ENCODE measurements at places on chromosomes 16 and 17.

DNA sequence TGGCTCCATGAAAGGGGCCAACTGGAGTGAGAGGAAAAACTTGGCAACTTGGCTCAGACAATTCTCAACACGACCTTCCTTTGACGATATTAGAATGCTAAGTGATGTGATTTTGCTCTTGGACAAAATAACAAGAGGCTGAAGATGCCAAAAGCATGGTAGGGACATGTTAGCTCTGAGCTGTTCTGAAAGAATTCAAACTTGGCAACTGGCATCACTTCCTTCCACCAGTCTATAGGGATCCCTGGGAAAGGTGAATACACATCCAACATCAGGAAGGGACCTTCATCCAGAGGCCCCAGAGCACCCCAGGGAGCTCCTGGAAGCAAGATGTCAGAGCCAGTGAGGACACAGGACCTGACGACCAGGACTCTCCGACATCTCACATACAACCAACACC, 4.3 kb downstream of the KRT37 start:
- DNase-seq, result no peak

- no peak for DNase-seq
These were observed 32.2 kb downstream of the BAHCC1 start for GRCh38 chr17:81427173-81428120.

GRCh38 chr16:86566601-86566965, at the start of gene FOXC2:
FOXC2 (plus strand) TSS chr16:86566829; CDS start chr16:86567336, 507 bp downstream.
- no peak for DNase-seq

DNA sequence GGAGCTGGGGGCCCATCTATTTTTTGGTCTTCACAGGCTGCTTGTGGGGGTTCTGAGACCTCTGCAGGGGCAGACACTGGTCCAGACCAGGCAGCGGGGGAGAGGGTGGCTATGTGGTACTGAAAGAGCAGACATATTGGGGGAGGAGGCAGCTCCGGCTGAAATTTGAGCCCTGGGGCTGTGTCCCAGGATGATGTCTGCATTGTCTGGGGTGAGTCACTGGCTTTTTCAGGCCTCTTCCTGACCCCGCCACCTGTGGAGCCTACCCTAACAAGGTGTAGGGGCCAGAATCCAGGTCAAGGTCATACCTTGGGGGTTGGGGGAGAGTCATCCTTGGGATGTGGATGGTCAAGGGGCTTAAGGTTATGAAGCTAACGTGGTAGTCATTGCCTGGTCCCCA, 2.4 kb downstream of the CORO6 start:
- DNase-seq, result no peak

GRCh38 chr16:79593754-79594153, 6.8 kb downstream of the MAF start:
- DNase-seq, result no peak

DNA sequence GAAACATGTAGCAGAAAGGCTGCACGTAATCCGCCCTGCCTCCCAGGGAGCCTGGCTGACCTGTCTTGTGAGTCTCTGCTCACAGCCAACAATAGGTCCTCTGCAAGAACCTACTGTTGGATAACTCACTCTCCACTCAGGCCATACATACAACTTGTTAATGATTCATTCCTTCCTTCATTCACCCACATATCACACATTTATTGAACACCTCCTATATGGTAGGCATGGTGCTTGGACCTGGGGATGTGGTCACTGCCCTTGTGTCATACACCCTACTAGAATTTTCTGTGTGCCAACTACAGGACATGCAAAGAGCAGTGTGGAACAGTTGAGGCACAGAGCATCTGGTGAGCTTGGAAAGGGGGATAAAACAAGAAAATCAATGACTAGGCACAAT, 28.1 kb upstream of the HNF1B start:
- no peak for DNase-seq

DNA sequence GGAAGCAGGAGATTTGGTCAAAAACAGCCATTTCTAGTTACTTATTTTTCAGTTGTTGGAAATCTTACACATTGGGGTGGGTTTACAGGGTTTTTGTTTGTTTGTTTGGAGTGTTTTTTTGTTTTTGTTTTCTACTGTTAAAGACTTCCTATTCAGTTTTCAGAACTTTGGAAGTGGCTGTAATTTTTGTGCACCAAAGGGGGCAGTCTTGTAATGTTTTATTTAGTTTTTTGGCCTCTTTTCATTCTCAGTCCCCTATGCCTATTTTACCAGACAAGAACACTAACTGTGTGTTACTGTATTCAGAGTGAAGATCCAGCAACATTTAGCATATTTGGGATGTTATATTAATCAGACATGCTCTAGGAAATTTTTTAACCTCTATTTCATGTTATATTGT, 20.6 kb downstream of the TPPP3 start:
- DNase-seq, result no peak

GRCh38 chr17:80319999-80320344, 59.3 kb downstream of the RNF213 start:
- DNase-seq, result no peak

GRCh38 chr17:44217738-44218343, 1.6 kb downstream of the UBTF start:
- DNase-seq, result no peak

DNA sequence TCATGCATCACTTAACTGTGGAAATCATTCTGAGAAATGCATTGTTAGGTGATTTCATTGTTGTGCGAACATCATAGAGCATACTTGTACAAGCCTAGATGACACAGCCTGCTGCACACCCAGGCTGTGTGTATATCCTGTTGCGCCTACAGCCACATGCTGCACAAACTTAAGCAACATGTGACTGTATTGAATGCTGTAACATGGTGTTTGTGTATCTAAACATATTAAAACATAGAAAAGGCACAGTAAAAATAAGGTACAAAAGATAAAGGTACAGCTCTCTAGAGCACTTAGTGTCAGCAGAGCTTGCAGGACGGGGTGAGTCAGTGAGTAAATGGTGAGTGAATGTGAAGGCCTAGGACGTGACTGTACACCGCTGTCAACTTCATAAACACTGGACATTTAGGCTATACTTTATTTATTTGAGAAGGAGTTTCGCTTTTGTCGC, 11.9 kb downstream of the FOXK2 start:
- DNase-seq, result no peak

DNA sequence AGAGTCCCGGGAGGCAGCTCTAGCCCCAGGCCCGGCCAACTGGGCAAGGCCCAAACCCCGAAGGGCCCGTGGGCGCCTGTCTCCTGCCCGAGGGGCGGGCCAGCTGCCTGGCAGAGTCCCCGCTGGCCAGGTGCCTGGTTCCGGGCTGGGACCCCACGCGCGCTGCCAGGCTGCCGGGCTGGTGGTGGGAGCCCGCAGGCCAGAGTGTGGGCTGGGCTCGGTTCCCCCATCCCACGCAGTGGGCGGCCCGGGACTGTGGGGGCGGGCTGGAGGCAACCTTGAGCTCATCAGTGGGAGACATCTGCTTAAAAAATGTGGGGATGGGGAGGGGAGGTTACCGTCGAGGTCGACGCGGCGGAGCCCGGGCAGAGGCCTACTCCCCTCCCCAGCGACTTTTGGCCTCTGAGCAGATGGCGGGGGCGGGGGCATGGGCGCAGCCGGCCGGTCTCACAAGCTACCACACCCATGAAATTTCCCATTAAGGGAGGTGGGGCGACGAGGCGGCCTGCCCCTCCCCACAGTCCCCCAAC, 176.4 kb upstream of the GSE1 start:
- no peak for DNase-seq

- DNase-seq, result no peak
These were observed 21.2 kb upstream of the MON1B start for GRCh38 chr16:77169650-77170236.

DNA sequence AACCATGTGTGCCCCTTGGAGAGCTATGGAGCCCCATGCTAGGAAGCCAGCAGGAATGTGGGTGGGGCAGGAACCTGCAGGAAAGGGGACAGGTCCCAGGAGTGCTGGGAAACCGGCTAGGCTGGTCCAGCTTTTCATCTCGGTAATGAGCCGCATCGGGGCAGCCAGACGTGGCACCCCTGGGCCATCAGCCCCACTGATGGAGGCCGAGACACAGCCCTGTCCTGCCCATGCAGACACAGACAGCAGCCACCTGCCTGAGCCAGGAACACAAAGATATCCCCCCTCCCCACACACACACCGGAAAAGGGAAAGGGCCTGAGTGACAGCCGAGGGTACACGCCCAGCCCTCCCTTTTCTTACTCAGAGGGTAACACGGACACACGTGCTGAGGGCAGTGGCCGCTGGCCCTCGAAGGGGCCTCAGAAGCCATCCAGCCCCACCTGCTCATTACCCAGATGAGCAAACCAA, 18.1 kb downstream of the PPL start:
- DNase-seq, result no peak

DNA sequence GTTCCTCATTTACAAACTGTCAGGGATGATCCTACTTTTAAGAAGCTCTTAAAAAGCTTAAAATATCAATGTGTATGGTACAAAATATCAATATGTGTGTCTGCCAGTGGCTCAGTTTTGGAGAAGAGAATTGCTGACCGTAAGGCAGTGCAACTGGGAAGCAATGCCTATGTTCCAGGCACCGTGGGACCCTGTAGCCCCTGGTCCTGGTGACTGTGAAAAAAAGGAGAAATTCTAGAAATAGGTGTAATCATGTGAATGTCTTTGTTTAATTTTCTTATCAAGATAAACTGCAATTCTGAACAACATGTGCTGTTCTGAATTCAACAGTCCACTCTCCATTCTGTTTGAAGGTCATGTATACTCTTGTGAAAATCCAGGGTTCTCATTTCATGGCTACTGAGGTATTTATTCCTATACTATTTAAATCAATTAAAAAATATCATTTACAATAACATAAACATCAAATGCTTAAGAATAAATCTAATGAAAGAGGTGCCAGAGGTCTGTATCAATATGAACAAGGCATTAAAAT, 9.4 kb upstream of the HP start:
- no peak for DNase-seq

DNA sequence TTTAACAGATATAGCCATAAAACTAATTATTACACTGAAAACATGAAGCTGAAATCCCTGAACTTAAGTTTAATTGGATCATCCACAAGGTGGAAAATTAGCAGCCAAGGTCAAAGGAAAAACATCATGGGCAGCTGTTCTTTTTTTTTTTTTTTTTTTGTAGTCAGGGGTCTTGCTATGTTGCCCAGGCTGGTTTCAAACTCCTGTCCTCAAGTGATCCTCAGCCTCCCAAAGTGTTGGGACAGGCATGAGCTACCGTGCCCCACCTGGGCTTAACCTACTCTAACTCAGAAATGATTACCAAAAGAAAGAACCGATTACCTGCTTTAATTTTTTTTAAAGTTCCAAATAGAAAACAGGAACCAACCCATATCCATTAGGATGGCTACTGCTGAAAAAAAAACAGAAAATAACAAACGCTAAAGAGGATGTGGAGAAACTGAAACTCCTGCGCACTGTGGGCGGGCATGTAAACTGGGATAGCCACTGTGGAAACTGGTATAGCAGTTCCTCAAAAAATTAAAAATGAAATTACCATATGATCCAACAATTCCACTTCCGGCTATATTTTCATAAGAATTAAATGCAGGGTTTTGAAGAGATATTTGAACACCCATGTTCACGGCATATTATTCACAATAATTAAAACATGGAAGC, 8.6 kb downstream of the CMC2 start:
- no peak for DNase-seq

- DNase-seq, result no peak
These were observed 124.5 kb downstream of the HS3ST3A1 start for GRCh38 chr17:13477180-13477611.

DNA sequence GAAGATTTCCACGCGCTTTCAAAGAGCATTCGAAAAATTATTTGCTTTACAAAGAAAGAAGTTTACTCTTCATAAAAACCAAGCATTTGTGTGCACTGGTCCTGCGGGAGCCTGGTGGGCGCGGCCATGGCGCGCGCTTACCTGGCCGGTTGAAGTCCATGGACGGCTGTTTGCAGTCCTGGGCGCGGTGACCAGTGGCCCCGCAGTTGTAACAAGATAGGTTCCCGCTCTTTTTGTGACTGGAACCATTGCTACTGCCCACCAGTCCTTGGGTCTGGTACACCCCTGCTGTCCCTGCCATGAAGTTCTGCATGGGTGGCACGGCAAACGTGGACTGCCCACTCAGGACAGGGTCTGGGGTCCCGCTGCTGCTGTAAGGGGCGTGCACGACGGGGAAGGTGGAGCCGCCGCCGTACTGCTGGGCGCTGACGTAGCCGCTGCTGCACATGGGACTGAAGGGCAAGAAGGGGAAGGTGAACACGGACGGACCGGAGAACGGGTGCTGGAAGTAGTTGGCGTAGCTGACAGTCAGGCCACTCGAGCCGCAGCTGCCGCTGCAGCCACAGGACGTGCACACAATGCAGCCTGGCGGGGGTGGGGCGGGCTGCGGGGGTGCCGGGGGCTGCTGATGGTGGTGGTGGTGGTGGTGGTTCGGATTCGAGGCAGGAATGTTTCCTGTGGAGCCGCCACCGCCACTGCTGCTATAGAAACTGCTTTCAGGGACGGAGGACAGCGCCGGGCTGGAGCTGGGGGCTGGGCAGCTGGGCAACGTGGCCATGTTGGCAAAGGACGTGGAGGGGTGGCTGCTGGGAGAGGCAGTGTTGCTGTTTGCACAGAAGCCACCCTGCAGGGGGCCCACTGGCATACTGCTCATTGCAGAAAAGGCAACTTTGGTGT, 19.5 kb downstream of the MAP1LC3B start:
- DNase-seq, result no peak

- DNase-seq, result no peak
These were observed 14.3 kb downstream of the NEUROD2 start for GRCh38 chr17:39593371-39593770.

DNA sequence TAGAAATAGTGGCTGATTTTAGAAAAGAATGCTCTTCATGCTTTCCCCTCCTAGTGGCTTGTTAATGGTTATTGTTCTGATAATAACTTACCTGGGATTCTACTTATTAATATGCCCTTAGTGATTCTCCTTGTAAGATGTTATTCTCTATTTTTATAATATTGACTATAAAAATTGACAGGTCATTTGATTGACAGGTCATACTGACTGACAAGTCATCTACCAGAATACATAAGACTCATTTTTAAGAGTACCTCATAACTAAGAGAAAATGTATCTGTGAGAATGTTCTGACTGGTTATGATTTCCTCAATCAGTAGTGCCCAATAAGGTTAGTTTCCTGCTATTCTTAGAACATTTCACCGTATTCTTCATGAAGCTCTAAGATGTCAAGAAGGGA, 8.6 kb upstream of the COX10 start:
- no peak for DNase-seq

All from activated CD8-positive, alpha-beta memory T cell treated with anti-CD3 and anti-CD28 coated beads for 4 hours (primary cell).